SIG-M5 (cell line): ENCODE measurements at places on chromosomes 2 and 18.

DNA sequence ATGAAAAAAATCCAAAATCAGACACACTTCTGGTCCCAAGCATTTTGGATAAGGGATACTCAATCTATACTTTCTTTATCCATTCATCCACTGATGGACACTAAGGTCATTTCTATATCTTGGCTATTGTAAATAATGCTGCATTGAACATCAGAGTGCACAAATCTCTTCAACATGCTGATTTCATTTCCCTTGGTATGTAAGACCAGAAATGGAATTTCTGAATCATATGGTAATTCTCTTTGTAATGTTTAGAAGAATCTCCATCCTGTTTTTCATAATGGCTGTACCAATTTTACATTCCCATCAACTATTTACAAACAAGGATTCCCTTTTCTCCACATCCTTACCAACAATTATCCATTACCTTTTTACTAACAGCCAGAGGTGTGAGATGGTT lies 33.7 kb upstream of the MCM6 start:
- no peak for DNase-seq

DNA sequence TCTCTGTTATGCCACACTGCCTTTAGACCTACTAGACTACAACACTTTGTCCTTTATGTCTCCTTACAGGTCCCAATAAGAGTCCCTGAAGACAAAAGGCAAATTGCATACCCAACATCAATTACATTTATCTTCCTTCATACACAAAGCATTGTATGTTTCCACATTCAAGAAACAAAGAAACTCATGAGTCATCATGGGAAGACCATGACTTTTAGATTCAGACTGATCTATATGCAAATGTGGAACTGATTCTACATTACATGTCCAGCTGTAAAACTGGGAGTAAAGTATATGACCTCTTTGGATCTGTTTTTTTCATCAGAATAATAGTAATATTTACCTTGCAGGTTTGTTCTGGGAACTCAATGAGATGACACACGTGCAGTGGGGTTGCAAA lies 25.2 kb upstream of the HNMT start:
- DNase-seq: no peak

DNA sequence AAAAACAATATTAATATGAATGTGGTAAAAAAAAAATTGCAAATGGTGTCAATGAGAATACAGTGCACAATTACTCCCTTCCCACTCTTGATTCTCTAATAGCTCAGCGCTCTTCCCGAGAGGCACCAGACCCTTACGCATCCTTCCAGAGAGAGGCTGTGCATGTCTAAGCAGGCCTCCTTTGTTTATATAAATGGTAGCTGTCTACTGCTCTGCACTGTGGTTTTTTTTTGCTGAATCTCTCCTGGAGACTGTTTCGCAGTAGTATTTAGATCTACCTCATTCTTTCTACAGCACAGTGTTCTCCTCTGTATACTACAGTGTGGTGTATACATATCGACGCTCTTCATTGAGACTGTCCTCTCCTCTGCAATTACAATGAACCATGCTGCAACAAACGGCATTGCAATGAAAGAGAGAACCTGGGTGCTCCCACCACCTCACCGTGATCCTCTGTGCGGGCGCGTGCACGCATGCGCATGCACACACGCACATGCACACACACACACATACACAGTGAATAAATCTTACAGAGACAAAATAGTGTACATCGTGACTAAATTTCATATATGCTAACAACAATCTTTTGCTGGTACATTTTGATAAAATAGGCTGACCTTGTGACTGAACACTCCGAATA lies 19.4 kb downstream of the SEPTIN10 start:
- no peak for DNase-seq

DNA sequence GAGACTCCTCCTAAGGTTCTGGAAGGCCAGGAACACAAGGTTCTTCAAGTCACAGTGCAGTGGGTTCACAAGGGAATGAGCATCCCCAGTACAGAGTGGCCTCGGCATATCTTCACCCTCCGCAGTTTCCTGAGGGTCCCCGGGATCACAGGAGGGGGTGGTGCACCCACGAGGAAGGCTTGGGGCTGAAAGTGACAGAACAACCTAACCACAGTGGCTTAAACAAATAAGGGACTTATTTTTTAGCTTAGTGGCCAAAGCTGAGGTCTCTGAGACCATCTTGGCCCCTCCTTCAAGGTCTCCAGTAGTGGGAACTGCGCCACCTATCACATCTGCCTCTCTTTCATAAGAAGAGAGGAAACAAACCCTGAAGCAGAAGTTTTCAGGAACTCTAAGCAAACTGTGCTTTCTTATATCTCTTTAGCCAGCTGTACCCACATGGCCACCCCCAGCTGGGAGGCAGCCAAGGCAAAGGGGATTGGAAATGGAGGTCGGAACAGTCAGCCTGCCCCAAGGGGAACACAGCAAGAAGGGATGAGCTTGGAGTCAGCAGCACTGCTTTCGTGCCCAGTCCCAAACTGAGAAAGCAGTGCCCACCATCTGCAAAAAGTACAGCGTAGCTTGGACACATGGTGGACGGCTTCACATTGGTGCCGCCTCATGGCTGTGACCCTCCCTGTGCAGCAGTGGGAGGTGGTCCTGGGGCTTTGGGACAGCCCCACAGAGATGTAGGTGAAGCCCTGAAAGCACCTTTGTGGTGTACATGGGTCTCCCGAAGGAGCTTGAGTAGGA lies 260.0 kb upstream of the ID2 start:
- DNase-seq: no peak

GRCh38 chr2:40325116-40325515 lies 126.8 kb downstream of the SLC8A1 start:
- DNase-seq: no peak

DNA sequence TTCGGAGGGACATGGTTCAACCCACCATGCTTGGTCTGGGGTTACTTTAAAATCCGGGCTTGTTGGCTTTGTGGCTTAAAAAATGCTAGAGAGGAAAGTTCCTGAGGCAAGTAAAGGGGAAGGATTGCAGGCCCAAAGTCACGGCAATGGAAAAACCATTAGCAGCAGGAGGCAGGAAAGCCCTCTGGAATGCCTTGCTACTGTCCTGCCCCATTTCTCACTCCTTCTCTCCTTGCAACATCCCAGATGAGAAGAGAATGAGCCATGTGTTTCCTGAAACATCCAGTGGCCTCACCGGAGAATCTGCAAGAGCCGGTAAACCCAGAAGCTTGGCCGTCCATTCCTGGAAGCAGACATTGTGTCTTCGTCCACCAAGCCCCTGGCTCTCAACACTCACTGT lies 97.4 kb upstream of the LCLAT1 start:
- DNase-seq: no peak

DNA sequence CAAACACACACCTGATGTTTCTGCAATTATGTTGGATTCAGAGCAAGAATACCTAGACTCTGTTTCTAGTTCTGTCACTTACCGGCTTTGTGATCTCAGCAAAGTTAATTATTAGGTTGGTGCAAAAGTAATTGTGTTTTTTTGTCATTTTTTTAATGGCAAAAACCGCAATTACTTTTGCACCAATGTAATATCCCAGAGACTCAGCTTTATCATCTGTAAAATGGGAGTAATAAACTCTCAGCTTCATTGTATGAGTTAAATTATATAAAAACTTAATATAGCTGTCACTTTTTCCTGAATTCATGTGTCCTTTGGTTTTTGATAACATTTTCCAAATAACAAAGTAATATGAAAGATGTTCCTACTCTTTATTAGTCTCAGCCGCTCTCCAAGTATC lies 251.7 kb downstream of the TRIB2 start:
- DNase-seq: no peak

- no peak for DNase-seq
These were observed 68.6 kb downstream of the COL6A3 start for GRCh38 chr2:237345411-237345810.
